Naive thymus-derived CD4-positive, alpha-beta T cell (primary cell): ENCODE measurements at places on chromosomes 1 and 21.
A peak's percentile ranks its signal among the peaks of the same experiment; 100 is the strongest.

DNA sequence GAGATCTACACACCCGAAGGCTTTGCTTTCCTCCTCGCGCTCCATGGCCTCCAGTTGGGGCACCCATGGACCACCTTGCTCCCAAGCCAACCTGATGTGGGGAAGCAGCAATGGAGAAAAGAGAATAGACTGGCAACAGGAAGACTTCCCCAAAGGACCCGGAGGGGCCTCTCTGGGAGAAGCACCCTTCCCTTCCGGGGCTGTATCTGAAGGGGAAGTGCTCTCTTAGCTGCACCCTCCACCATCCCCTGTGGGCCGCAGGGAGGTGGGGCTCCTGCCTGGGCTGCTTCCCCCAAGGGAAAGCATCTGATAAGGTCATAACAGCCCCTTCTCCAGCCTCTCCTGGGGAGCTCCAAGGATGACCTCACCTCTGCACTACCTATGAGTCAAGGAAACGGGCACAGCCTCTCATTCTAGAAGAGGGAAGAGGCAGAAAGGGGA, 100.2 kb downstream of the RIPK4 start:
- DNase-seq = no peak
- no peak overlapping the region for H3K4me3 ChIP-seq
- H3K27me3 ChIP-seq = no peaks in the 10 kb centered on the region
- no peaks in the 10 kb centered on the region for H3K36me3 ChIP-seq

DNA sequence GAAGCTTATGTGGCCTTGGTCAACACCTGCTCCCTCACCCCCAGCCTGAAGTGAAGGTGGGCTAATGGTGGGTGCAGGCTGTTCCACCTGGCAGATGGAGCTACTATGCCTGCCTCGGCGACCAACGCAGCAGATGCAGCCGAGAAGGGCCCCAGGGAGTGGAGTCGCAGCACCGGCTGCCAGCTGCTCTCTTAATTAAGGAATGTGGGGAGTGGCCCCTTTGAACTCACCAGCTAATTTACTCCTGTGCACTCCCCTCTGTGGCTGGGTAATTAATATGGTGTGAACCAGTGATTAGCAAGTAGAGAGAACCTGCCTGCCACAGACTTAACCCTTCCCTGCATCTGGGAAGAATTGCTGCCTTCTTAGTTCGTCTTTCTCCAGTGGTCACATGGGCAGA, 3.3 kb upstream of the SLAMF8 start:
- no peak overlapping the region for H3K27ac ChIP-seq
- H3K36me3 ChIP-seq = no peaks in the 10 kb centered on the region
- H3K4me3 ChIP-seq = no peak overlapping the region
- H3K4me1 ChIP-seq = peaks cover 31% of the 10 kb centered on the region

GRCh38 chr1:16085522-16085921, 12.1 kb upstream of the FAM131C start:
- no peak overlapping the region for H3K4me3 ChIP-seq
- H3K27ac ChIP-seq = no peak overlapping the region
- no peaks in the 10 kb centered on the region for H3K4me1 ChIP-seq
- no peak for DNase-seq

DNA sequence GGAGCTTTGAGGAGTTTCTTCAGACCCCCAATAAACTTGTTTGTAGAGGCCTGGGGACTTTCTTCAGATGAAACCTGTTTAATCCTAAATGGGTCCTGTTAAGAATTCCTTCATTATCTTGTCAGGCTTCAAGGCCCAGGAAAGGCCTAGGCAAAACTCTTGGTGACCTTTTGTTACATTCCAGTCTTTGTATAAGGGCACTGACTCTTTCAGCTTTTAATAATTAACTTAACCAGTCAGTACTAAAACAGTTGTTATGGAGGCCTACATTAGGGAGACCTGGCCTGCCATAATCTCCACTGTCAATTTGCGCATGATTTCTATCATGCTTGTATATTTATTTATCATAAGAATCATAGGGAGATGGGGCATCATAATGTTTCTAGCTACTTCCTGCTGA, 110.2 kb downstream of the FCRL5 start:
- no peaks in the 10 kb centered on the region for H3K4me1 ChIP-seq
- no peak for DNase-seq
- H3K27me3 ChIP-seq = no peaks in the 10 kb centered on the region
- H3K36me3 ChIP-seq = no peaks in the 10 kb centered on the region

- peaks cover 10% of the 10 kb centered on the region for H3K36me3 ChIP-seq
- no peaks in the 10 kb centered on the region for H3K4me1 ChIP-seq
- DNase-seq = no peak
- H3K4me3 ChIP-seq = no peak overlapping the region
- H3K27ac ChIP-seq = no peak overlapping the region
These were observed 78.1 kb downstream of the DHRS3 start for GRCh38 chr1:12539705-12540579.

DNA sequence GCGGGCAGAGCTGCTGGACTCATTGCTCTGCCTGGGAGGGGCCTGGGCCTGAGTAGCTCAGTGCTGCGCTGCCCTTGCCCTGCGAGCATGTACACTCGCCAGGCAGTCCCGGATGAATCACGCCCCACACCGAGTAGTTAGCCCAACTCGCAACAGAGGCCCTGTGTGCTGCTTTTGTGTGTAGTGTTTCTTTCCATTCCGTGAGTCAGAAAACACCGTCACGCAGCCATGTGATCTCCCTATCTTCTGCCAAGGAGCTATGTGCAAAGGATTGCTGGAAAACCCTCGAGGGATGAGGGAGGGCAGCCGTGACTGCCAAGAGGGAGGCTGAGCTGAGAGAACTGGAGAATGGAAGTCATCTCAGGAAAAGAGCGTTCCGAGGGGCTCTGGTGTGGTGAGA, 37.3 kb downstream of the NENF start:
- DNase-seq = no peak
- H3K36me3 ChIP-seq = no peaks in the 10 kb centered on the region
- H3K4me3 ChIP-seq = no peak overlapping the region
- H3K27me3 ChIP-seq = no peaks in the 10 kb centered on the region
- H3K4me1 ChIP-seq = no peaks in the 10 kb centered on the region

DNA sequence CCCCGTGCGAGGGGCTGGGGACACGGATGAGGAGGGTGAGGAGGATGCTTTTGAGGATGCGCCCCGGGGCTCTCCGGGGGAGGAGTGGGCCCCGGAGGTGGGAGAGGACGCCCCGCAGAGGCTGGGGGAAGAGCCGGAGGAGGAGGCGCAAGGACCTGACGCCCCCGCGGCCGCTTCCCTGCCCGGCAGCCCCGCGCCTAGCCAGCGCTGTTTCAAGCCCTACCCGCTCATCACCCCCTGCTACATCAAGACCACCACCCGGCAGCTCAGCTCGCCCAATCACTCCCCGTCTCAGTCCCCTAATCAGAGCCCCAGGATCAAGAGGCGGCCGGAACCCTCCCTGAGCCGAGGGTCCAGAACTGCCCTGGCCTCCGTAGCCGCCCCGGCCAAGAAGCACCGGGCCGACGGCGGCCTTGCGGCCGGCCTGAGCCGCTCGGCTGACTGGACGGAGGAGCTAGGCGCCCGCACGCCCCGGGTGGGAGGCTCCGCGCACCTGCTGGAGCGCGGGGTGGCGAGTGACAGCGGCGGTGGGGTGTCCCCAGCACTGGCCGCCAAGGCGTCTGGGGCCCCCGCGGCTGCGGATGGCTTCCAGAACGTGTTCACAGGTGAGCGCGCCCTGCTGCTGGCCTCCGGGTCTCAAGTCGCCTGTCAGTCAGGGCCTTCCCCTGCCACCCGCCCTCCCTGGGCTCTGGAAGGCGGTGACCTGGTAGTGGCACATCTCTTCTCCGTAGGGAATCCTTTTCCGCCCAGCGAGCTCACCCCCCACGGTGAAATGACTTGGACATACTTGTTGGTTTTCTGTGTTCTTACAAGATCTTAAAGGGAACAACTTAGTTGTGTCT, 1.7 kb downstream of the FMN2 start:
- no peaks in the 10 kb centered on the region for H3K27me3 ChIP-seq
- no peaks in the 10 kb centered on the region for H3K36me3 ChIP-seq
- H3K4me1 ChIP-seq = no peaks in the 10 kb centered on the region
- no peak overlapping the region for H3K4me3 ChIP-seq
- H3K27ac ChIP-seq = no peak overlapping the region

GRCh38 chr1:158017800-158018595, 24.6 kb downstream of the KIRREL1 start:
- no peaks in the 10 kb centered on the region for H3K36me3 ChIP-seq
- H3K27me3 ChIP-seq = no peaks in the 10 kb centered on the region
- no peak overlapping the region for H3K27ac ChIP-seq

- H3K36me3 ChIP-seq = no peaks in the 10 kb centered on the region
- no peak overlapping the region for H3K27ac ChIP-seq
- peak; percentile 32 for DNase-seq
- H3K27me3 ChIP-seq = no peaks in the 10 kb centered on the region
- no peak overlapping the region for H3K4me3 ChIP-seq
- no peaks in the 10 kb centered on the region for H3K4me1 ChIP-seq
These were observed 28.6 kb upstream of the IFNGR2 start for GRCh38 chr21:33374450-33375096.

- no peak for DNase-seq
- H3K4me3 ChIP-seq = no peak overlapping the region
- no peaks in the 10 kb centered on the region for H3K4me1 ChIP-seq
- H3K36me3 ChIP-seq = no peaks in the 10 kb centered on the region
These were observed 39.0 kb downstream of the VANGL1 start for GRCh38 chr1:115680730-115681111.

- H3K27me3 ChIP-seq = no peaks in the 10 kb centered on the region
- H3K4me1 ChIP-seq = no peaks in the 10 kb centered on the region
- H3K36me3 ChIP-seq = no peaks in the 10 kb centered on the region
These were observed 28.5 kb downstream of the KNCN start for GRCh38 chr1:46522969-46523320.

DNA sequence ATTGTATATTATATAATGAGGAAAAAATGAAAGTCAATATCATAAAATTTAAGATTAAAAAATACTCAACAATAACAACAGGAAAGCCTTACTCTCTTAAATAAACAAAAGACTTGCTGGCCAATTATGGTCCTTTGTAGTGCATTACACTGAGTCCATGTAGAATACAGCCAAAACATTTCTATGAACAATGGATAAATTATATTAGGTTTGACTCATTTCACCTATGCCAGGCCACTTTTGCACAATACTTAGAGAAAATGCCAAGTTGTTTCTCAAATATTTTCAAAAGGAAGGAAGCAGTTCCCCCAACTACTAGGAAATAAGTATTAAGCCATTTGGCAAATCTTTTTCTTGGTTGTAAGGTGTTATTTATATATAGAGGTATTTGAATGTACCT, 19.8 kb upstream of the UCK2 start:
- no peak overlapping the region for H3K27ac ChIP-seq
- H3K4me1 ChIP-seq = no peaks in the 10 kb centered on the region
- H3K4me3 ChIP-seq = no peak overlapping the region
- H3K36me3 ChIP-seq = no peaks in the 10 kb centered on the region
- H3K27me3 ChIP-seq = no peaks in the 10 kb centered on the region

GRCh38 chr1:8687039-8687438, 130.4 kb downstream of the RERE start:
- no peaks in the 10 kb centered on the region for H3K27me3 ChIP-seq
- H3K27ac ChIP-seq = no peak overlapping the region
- H3K36me3 ChIP-seq = no peaks in the 10 kb centered on the region
- H3K4me1 ChIP-seq = no peaks in the 10 kb centered on the region

- H3K4me3 ChIP-seq = no peak overlapping the region
- no peaks in the 10 kb centered on the region for H3K4me1 ChIP-seq
- H3K36me3 ChIP-seq = no peaks in the 10 kb centered on the region
- H3K27ac ChIP-seq = no peak overlapping the region
- DNase-seq = no peak
These were observed 25.5 kb downstream of the ENAH start for GRCh38 chr1:225627304-225627947.

GRCh38 chr21:20968391-20968790, 29.8 kb upstream of the NCAM2 start:
- no peaks in the 10 kb centered on the region for H3K36me3 ChIP-seq
- no peak overlapping the region for H3K27ac ChIP-seq
- H3K4me3 ChIP-seq = no peak overlapping the region
- no peak for DNase-seq
- H3K27me3 ChIP-seq = no peaks in the 10 kb centered on the region

DNA sequence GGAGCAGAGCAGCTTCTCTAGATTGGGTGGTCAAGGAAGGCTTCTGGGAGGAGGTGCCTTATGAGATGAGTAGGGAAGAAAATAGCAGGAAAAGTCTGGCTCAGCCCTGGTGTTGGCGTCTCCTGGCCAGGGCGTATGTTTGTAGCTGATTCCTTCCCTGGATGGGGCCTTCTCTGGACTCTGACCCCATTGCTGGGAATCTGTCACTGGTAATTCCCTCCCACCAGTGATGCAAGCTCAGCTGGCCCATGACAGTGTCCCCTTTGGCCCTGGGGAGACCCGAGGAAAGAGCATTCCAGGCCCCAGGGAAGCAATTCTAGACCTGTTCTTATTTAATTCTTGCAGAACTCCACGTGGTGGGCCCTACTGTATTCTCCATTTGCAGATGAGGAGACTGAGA, 20.7 kb downstream of the IGSF21 start:
- DNase-seq = no peak
- no peak overlapping the region for H3K4me3 ChIP-seq
- no peaks in the 10 kb centered on the region for H3K27me3 ChIP-seq
- no peaks in the 10 kb centered on the region for H3K36me3 ChIP-seq

DNA sequence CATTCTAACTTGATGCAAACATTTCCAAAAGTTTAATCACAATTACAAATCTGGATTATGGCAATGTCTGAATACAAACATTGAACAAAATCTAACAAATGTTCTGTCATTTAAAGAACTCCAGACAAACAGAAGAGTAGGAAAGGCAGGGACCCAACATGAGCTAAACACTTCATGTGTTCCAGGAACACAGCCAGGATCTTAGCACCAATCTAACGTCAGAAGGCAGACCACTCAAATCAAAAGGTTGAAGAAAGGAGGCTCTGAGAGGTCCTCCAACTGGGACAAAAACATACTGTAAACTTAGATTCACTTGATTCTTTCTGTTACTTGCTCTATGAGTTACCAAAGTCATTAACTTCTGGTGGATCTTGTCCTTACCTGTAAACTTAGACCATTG, 374.0 kb downstream of the NEGR1 start:
- no peak overlapping the region for H3K4me3 ChIP-seq
- no peaks in the 10 kb centered on the region for H3K36me3 ChIP-seq
- DNase-seq = no peak
- no peaks in the 10 kb centered on the region for H3K27me3 ChIP-seq
- H3K4me1 ChIP-seq = no peaks in the 10 kb centered on the region

- H3K27ac ChIP-seq = no peak overlapping the region
- H3K27me3 ChIP-seq = no peaks in the 10 kb centered on the region
- peaks cover 15% of the 10 kb centered on the region for H3K36me3 ChIP-seq
- DNase-seq = no peak
These were observed 39.1 kb downstream of the RPS6KC1 start for GRCh38 chr1:213089924-213090677.

GRCh38 chr1:116847688-116848531, 61.8 kb upstream of the PTGFRN start:
- no peak overlapping the region for H3K4me3 ChIP-seq
- no peaks in the 10 kb centered on the region for H3K36me3 ChIP-seq
- H3K27me3 ChIP-seq = no peaks in the 10 kb centered on the region
